NCI-H1105 (cell line): ENCODE measurements at places on chromosomes 5 and 9.
A peak's percentile ranks its signal among the peaks of the same experiment; 100 is the strongest.

DNA sequence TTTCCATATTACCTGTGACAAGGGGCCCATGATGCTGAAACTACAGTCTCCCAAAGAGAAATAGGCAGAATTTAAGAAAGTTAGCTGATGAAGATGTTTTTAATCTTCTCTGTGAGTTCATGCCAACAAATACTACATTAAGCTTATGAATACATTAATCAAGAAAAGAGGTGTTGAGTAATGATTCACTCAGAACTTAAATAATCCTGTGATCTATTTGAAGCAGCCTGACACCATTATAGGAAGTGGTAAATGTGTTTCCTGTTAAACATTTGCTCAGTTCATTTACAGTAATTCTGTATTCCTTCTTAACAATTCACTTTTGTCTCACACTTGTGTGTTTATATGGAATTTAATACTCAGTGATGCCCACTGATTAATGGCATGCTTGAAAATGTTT, 75.0 kb upstream of the IZUMO3 start:
- DNase-seq: no peak

DNA sequence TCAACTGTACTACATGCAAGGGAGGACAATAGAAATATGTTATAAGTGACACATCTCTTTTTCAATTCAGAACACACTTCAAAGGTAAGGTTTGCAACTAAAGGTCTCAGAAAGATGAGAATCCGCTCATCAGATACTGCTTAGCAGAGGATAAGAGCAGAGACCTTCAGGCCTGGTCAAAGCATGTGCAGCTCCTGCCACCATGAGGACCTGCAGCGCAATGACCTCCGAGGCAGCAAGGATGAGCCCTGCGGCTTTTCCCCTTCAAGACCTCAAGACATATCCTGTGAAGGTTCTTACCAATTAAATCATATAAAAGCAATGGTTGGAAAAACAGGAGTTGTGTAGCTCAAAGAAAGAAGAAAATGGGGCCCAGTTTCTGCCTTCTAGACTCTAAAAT, 135.8 kb downstream of the TRIM36 start:
- DNase-seq: no peak

- no peak for DNase-seq
Measured at GRCh38 chr5:124370601-124371000, 375.8 kb downstream of the ZNF608 start.

GRCh38 chr9:116935149-116935897, 248.2 kb downstream of the TRIM32 start:
- no peak for DNase-seq

DNA sequence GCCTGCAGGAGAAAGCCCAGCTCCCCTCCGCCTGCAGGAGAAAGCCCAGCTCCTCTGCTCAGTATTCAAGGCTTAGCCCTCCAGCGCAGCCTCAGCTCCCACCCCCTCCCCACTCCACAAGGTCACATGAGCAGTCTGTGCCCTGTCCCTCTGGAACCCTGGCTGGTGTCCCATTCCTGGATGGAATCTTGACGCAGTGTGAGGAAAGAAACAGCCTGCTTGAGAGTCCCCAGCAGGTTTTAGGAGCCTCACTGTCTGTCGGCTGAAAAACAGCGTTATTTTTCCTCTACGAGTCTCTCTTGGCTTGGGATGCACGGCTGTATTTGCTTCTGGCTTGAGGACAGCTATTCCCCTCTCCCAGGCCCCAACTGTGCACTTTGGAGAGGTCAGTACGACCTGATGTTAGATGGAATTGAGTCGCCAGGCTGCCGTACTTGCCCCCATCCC, 210.1 kb upstream of the TRIM32 start:
- DNase-seq: no peak

DNA sequence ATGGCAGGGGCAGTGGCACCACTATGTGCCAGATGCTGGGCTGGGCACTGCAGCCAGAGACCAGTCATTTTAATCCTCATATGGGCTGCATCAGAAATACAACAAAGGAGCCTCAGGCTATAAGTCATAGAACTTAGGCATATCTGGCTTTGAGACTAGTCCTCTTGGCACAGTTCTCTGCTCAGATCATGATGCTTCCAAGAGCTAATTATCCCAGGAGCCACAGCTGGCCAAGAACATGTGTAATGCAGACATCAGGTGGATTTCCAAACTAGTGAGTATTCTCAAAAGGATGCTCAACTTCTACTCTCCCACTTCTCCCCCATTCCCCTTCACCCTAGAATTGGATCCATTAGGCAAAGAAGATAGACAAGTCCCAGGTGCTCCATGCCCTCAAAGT, 562.2 kb upstream of the TRPC7 start:
- DNase-seq: no peak

- DNase-seq: no peak
Measured at GRCh38 chr5:159913501-159913900, 2.8 kb upstream of the ADRA1B start.

DNA sequence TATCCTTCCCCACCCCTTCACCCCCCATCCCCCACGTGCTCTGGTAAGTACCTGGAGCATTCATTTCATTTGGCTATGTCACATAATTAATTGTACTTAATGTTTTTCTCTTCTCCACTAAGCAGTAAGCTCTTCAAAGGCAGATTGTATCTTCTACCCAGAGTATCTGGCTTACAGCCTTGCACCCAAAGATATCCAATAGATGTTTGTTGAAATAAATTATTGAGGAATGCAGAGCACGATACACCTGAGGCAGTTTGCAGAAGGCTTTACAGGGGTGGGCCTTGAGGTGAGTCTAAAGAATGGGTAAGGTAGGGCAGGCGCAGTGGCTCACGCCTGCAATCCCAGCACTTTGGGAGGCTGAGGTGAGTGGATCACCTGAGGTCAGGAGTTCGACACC, 2.5 kb upstream of the SOWAHA start:
- no peak for DNase-seq

DNA sequence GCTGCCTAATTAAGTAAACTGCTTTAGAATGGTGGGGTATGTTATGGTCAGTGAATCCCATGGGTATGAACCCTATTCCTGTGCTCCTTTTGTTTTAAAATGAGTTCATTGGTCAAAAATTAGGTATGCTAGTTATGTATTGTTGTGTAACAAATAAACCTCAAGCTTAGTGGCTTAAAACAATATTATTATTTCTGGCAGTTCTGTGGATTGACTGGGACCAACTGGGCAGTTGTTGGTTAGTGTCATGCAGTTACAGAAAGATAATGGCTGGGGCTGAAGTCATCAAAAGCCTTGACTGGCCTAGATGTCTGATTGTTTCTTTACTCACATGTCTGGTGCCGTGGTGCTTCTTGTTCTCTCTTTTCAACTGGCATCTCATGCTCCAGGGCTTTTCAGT, 8.9 kb upstream of the PTAR1 start:
- DNase-seq: no peak

DNA sequence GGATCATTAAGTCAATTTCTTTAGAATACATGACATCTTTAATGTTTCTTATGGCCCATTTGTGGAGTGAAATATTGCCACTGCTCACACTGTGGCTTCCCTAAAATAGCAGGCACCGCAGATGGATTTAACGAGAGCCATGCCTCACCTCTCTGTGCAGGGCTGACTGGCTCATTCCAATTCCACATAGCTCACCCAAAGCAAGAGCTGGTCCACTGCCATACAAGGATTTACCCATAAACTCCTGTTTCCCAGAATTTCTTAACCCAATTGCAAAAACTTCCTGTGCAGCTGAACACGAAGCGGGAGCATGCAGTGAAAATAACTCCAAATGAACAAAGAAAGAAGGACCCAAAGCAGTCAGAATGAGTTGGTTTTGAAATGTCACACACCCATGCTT, 159.5 kb downstream of the BAAT start:
- DNase-seq: no peak

GRCh38 chr9:2963307-2963706, 119.4 kb upstream of the PUM3 start:
- DNase-seq: no peak

GRCh38 chr9:10701906-10702305, 89.1 kb upstream of the PTPRD start:
- DNase-seq: no peak

DNA sequence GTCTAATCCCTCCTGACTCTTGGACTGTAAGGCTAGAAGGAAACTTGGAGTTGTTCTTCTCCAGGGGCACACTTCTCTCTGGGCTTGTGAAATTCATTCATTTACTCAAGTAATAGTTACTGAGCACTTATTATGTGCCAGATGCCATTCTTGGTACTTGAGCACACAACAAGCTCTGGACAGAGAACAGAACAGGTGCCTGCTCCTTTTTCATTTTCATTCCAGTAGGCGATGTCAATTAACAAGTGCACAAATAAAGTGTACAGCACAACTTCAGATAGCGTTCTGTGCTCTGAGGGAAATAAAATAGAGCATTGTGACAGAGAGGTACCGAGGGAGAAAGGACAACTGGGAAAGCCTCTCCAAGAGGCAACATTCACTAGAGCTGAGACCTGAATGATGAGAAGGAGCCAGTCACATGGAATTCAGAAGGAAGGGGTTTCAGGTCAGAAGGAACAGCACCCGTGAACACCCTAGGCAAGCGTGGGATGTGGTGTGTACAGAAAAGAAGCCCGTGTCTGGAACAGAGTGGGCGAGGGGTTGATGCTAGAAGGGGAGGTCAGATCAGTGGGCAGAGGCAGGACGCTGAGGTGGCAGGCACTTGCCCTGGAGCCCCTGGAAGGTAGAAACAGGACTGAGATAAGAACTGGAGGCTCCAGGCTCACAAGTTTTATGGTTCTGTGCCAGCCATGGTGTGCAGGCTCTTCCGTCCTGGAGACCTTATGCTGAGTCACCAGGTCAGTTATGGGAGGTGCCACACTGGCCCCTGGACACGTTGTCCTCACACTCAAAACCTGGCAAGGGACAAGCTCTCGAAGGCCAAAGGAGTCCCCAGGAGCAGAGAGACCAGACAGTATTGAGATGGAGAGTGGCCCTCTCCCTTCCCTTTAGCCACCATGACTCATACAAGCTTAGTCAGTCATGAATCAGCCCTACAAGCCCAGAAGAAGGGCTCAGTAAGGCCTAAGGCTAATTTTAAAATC, 7.2 kb upstream of the ABLIM3 start:
- no peak for DNase-seq

DNA sequence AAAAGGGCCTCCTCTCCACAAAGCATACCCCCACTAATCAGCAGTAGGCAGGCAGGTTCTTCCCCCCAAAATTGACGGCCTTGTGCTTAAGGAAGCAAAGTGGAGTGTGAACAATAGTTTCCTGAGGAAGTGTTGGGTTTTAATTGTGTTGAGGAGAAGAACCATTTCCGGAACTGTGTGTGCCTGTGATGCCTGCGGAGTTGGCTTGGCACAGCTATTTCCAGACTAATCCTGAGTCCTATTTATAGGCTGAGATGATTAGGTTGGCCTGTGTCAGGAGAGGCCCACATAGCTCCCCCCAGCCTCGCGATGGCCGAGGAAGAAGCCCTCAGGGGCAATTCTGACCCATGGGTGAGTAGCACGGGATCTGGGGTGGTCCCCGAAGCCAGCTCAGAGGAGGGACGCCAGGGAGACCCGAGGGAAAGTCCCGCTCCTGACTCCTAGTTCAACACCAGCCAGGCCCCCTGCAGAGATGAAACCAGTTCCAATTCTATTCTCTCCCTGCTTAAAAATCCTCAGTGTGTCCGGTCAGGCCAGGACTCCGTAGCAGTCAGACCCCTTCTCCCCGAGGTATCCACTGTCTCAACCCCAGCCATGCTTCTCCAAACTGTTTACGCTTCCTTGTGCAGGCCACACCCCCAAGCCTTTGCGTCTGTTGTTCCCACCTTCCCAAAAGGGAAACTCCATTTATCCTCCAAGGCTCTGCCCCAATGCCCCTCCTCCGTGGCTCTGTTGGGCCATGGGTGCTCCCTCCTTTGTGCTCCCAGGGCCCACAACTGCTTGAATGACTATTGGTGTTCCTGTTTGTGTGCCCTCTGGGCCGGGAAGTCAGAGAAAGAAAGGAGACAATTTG, 18.1 kb downstream of the GSN start:
- no peak for DNase-seq

GRCh38 chr5:23727271-23727670, 219.9 kb downstream of the PRDM9 start:
- peak; percentile 19 for DNase-seq

GRCh38 chr9:33307067-33307466, 16.8 kb downstream of the NFX1 start:
- no peak for DNase-seq

DNA sequence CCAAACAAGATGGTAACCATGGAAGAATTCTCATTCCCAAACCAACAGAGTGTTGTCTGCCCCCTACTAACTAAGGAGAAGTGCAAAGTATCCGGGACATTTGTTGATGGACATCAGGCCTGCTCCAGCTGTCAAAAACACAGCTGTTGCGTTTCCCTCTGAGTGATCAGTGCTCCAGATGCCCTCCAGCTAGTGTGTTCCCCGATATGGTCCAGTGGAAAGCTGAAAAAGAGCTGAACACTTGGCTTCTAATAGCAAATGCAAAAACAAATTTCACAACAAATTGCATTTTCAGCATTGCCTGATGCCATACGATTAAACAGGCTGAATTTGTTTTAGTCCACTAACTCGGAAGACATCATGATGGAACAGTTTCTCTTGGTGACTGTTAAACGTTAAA, 1398.7 kb downstream of the PTPRD start:
- no peak for DNase-seq

DNA sequence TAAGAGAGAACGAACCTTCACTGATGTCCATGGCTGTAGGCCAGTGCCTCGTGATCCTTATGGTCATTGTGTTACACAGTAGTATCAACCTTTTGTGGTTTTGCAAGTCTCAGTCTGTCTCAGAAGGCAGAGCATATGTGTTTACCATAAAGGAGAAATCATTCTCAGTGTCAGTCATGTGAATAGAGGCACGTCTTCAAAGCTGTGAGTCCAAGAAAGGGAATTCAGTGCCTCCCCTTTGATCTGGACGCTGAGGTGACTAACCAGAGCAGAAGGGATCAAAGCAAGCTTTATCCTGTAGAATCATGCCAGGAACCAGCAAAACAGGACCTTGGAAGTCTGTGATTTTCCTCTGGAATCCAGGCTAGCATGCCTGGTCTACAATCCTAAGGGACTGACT, 433.9 kb downstream of the DNAH5 start:
- DNase-seq: no peak

DNA sequence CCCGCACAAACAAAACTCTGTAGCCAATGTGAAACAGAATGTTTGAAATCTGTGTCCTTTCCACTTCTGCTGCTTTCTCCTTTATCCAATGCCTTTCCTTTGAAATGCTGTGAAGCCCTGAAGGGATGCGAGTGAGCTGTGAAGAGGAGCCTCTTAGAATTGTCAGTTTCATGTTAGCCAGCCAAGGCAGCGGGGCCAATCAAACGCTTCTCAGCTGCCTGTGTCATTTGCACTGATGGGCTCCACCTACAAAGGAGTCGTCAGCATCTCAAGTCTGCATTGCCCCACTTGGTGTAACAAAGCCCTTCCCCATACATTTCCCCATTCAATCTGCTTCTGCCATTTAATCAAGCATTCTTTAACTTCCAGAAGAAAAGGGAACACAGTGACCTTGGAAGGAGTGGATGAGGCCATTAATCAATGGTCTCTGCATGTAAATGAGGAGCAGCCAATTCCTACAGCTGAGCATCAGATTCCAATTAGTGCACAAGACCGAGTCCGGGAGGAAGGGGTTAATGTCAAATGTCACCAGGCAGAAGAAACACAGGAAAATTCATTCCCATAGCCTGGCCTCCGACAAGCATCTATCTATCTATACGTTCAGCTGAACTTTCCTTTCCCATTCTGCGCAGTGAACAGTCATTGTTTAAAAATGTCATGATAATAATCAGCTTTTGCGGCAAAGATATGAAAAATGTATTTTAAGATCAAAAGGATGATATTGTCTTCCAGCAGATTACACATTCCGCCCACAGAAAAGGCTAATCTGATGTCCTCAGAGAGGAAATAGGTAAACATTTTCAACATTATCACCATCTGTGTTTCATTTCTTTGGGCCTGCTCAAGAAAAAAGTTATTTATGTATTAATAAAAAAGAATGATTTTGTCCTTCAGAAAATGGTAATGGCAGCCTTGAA, 154.6 kb downstream of the FSTL4 start:
- no peak for DNase-seq
